ENCODE measurements at places on chromosomes 13 and 19.

DNA sequence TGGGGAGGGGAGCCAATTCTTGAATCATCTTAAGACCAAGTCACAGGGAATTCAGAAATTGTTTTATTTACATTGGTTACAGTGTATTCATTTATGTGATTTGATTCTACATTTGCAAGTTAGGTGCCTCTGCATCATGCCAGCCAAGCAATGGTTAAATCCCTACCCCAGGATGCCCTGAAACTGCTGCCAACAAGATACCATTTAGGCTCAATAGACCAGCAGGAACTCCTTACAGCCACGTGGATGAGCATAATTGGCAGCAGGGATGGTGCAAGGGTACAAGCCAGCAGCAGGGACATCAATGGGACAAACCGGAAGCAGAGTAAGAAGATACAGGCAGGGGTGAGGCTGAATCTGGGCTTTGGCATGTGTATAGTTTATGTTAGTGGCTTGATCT, 72.4 kb upstream of the NBEA start:
- no peak for DNase-seq

- no peak for DNase-seq
Measured at GRCh38 chr19:27647423-27647822, 1565.5 kb downstream of the UQCRFS1 start.

DNA sequence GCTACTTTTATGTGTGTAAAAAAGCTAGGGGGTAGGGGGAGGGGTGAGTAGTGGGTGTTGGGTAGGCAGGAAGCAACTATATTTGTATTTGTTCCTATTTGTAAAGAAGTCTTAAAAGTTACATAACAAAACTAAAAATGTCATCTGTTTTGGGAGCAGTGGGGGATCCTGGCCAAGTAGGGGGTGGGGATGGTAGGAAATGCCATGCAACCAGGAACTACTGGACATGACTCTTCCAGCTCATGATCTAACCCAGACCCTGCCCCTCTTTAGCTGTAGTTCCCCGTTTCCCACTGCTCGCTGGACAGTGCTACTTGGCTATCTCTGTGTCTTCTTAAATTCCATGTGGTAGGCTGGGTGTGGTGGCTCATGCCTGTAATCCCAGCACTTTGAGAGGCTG, 3.2 kb downstream of the GTF3A start:
- no peak for DNase-seq

GRCh38 chr19:54387991-54388801, 23.5 kb upstream of the LAIR1 start:
- no peak for DNase-seq

DNA sequence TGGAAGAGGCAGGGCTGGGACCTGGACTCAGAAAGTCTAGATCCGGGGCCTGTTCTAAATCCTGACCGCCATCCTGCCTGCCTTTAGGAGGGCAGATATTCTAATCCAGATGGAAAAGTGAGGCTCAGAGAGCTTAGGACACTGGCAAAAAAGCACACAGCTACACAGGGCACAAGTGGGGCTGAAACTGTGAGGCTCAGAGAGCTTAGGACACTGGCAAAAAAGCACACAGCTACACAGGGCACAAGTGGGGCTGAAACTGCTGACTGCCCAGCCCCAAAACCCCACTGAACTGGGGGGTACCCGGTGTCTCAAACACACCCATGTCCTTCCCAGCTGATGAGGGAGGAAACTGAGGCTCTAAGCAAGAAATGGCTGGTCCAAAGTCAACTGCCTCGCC, 2.0 kb downstream of the AKT1S1 start:
- no peak for DNase-seq

GRCh38 chr19:54393381-54393780, 21.9 kb upstream of the TTYH1 start:
- DNase-seq, result no peak

DNA sequence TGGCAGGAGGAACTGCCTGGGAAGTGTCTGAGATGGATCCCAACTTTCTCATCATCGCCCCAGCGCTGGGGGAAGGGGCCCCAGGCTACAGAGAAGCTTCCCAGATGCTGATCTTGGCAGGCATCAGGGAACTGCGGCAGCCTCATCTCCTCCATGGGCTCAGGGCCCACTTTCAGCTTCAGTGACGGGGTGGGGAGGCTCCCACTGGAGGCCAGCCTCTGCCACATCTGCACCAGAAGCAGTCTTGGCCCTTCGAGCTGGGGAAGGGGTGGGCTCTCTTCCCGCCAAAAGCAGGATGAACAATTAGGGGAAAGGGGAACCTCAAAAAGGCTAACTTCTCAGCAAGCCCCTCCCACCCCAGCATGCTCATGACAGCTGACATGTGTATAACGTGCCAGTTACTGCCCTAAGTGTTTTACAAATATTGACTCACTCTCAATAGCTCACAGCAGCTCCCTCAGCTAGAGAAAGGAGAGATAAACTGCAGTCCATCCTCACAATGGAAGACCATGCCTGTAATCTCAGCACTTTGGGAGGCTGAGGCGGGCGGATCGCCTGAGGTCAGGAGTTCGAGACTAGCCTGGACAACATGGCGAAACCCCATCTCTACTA, 7.1 kb upstream of the S1PR2 start:
- DNase-seq, result no peak

- no peak for DNase-seq
Measured at GRCh38 chr13:29255567-29255966, 339.9 kb downstream of the SLC7A1 start.

DNA sequence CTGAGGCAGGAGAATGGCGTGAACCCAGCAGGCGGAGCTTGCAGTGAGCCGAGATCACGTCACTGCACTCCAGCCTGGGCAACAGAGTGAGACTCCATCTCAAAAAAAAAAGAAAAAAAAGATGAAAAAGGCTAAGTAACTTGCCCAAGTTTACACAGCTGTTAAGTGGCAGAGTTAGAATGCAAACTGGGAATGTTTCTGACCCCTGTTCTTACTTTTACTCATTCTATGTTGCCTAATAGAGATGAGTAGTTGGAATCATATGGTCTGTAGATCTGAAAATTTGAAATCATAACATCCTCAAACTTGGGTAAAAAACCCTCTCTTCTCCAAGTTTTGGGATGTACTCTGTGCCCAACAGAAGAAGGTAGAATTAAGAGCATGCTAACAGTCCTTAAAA, 235.8 kb upstream of the RFC3 start:
- no peak for DNase-seq

GRCh38 chr19:42091742-42092141, 15.8 kb downstream of the ZNF574 start:
- DNase-seq, result no peak

DNA sequence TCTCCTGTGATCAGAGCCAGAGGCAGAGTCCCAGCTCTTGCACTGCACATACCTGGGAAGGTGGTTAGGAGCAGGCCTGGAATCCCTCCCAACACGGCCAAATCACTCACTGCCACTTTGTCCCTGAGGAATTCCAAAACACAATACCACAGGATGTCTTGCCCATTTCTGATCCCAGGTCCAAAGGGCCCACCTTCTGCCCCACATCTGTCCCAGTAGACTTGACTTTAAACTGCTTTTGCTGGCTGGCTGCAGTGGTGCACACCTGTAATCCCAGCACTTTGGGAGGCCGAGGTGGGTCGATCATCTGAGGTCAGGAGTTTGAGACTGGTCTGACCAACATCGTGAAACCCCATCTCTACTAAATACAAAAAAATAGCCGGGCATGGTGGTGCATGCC, 18.9 kb downstream of the ZNF536 start:
- DNase-seq, result no peak
